ENCODE measurements at places on chromosomes 1 and 21.
A peak's percentile ranks its signal among the peaks of the same experiment; 100 is the strongest.

- DNase-seq, result no peak
These were observed 6.6 kb downstream of the LRRC47 start for GRCh38 chr1:3789421-3790300.

- DNase-seq, result no peak
These were observed 224.9 kb downstream of the CENPF start for GRCh38 chr1:214827883-214828282.

- DNase-seq, result no peak
These were observed 128.9 kb upstream of the ADAR start for GRCh38 chr1:154736841-154737240.

GRCh38 chr1:30883389-30884172 lies 25.0 kb downstream of the SDC3 start:
- DNase-seq, result no peak

GRCh38 chr1:18134324-18135046 lies 26.9 kb downstream of the IGSF21 start:
- DNase-seq, result no peak

- DNase-seq, result no peak
These were observed 97.8 kb upstream of the PDE4B start for GRCh38 chr1:65694933-65695332.

GRCh38 chr1:8625491-8625890 lies 191.9 kb downstream of the RERE start:
- DNase-seq, result no peak

GRCh38 chr1:159838715-159839114 lies 12.0 kb downstream of the SLAMF8 start:
- no peak for DNase-seq

DNA sequence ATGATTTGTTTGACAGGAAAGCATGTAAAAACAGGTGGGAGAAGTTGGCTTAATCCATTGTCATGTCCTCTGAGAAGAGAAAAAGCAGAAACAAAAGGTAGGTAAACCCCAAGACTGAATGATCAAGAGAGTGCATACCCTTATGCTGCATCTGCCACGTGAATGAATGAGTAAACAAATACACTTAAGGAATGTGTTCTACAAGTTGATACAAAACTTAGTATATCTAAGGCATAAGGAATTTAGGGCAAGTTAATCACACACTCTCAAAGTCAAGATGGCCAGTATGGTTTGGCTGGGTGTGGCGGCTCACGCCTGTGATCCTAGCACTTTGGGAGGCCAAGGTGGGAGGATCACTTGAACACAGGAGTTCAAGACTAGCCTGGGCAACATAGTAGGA lies 34.2 kb downstream of the HMCN1 start:
- no peak for DNase-seq

- no peak for DNase-seq
These were observed 98.6 kb upstream of the LPGAT1 start for GRCh38 chr1:211928993-211929637.

DNA sequence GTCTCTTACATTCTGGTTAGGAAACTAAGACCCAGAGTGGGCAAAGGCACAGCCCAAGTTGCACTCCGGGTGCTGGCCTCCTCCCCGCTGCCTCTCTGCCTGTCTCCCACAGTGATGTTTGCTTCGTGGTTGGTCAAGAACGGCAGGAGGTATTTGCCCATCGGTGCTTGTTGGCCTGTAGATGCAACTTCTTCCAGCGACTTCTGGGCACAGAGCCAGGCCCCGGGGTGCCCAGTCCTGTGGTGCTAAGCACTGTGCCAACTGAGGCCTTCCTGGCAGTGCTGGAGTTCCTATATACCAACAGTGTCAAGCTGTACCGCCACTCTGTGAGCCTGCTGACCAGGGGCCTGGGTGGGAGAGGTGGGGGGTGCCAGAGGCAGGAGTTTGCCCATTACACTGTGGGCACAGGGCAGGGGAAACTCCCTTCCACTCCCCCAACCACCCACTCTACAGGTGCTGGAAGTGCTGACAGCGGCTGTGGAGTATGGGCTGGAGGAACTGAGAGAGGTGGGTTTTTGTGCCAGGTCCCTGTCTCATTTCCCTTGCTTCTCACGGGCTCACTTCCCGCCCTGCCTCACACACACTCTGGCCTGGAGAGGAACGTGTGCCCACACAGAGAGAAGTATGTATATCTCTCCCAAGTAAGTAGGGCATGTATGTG lies 1.9 kb downstream of the BTBD19 start:
- DNase-seq, result no peak

GRCh38 chr1:87100271-87100670 lies 185.8 kb downstream of the HS2ST1 start:
- DNase-seq, result no peak

DNA sequence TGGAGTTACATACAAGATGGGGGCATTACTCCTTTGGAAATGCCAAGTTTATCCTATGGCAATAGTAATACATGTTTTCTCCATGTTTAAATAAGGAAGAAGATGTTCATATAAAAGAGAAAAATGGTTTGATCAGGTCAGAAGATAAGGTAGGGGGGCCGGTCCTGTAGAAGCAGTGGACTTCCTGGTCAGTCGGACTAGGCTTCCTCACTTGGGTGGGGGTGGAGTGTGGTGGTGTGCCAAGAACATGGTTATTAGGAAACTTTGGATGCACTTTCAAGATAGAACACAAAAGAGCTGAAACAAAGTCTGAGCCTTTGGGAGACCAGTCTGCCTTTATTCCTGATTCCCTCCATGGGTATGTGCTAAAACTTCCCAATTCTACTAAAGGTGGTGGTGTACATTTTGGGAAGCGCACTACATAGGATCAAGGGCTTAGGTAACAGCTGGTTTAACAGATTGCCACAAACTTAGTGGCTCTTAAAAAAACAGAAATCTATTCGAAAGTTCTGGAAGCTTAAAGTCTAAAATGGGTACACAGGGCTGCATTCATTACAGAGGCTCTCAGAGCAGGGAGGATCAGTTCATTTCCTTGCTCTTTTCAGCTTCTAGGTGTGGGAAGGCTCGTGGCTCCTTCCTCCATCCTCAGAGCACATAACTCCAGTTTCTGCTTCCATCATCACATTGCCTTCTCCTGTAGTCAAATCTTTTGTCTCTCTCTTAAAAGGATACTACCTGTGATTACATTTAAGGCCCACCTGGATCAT lies 64.6 kb downstream of the KDM1A start:
- no peak for DNase-seq

- no peak for DNase-seq
These were observed 201.4 kb upstream of the SGIP1 start for GRCh38 chr1:66332548-66332901.

DNA sequence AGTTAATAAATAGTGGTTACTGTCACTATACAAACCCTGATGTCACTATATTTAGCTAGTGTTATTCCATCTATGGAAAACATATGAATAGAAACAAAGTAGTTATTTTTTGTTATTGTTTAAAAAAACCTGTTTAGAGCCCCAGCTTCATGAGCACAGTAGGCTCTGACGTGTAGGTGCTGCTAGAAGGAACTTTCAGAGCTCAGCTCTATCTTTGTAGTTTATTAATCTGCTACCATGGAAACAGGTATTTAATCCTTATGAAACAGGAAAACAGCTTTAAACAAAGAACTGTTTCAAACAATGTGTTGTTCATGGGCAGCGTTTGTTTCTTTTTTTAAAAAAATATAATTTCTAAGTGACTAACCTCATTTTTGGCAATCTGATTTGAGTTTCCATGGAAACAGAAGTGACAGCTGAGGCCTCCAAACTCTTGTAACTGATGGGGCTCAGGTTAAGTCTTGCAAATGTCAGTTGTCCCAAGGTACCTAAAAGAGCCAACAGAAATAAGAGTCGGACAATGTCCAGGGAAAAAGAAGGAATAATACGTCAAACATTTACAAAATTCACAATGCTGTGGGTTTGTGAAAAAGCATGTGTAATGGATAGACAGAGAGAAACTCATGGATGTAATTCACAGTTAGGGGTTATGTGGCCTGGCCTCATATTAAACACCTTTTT lies 162.0 kb upstream of the C21orf91 start:
- DNase-seq, result no peak

DNA sequence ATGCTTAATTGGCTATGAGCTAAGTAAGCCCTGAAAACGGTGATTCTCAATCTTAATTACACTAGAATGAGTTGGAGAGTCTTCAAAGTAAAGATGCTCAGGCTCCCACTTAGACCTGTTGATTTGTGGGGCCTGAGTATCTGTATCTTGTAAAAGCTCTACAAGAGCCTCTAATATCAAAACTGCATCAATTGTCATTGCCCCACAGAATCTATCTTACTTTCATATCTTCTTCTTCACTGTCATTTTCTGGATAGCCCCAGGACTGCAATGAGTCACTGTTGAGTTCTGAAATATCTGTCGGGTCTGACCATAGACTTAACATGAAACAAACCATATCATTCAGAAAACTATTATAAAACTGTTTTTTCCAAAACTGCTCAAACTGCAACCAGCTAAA lies 102.8 kb upstream of the SERTAD4 start:
- DNase-seq, result no peak

- no peak for DNase-seq
These were observed 8.6 kb downstream of the ZBTB37 start for GRCh38 chr1:173876732-173877131.

GRCh38 chr1:240649733-240650721 lies 38.1 kb upstream of the GREM2 start:
- DNase-seq, result no peak

GRCh38 chr1:117017648-117018047 lies 16.1 kb downstream of the CD101 start:
- no peak for DNase-seq

DNA sequence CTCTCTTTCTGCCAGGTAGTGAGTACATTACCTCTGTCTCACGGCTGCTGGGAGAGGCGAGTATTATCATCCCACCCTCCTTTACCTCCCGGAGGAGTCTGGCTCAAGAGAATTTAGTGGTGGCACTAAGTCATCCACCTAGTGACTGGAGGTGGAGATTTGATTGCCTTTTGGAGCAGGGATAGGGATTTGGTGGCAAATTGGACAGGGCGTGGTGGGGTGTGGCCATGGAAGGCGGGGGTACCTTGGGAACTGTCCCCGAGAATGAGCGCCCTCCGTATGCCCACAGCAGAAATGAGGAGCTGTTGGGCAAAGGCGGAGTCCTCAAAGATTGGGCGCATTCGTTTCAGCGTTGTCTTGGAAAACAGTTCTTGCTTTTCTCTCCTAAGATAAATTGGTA lies 32.1 kb upstream of the HMGN1 start:
- DNase-seq, result no peak

DNA sequence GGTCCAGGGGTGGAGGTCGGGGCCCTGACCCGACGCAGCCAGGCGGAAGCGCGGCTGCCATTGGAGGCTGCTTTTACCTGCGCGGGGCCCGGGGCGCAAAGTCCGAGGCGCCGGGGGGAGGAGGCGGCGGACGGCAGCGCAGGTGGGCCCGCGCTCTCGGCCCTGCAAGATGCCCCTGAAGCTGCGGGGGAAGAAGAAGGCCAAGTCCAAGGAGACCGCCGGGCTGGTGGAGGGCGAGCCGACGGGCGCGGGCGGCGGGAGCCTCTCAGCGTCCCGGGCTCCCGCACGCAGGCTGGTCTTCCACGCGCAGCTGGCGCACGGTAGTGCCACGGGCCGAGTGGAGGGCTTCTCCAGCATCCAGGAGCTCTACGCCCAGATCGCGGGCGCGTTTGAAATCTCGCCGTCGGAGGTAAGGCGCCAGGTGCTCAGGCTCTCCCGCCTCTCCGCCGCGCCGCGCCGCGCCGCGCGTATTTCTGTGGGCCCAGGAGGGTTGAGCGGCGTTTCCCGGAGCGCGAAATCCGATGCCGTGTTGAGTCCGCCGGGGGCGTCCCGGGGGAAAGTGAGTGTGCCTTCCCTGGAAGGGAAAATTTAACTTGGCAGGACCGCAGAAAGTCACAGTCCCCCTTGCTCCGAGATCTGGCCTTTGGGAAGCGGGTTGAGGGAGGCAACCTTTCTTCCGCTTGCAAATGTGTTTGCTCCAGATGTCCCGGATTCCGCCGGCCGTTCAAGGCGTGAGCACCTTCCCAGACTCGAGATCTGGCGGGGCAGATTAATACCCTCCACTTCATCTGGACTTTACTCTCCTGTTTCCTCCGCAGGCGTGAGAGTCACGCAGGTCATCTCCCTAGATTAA lies at the start of gene GIPC2:
GIPC2 (plus strand) TSS at position 41 of the 853 bp plus-strand sequence; CDS start at position 170, 129 bp downstream.
- peak; percentile 18 for DNase-seq

- DNase-seq, result no peak
These were observed 37.2 kb downstream of the NUP210L start for GRCh38 chr1:154117642-154118041.

GRCh38 chr1:13583966-13584791 lies 547 bp downstream of the PDPN start:
- DNase-seq, result peak; percentile 53

- no peak for DNase-seq
These were observed 28.8 kb upstream of the PTGFRN start for GRCh38 chr1:116880917-116881316.

GRCh38 chr1:204647114-204647804 lies 38.3 kb downstream of the LRRN2 start:
- peak; percentile 39 for DNase-seq

GRCh38 chr1:206687251-206687914 lies 2.7 kb downstream of the MAPKAPK2 start:
- no peak for DNase-seq

DNA sequence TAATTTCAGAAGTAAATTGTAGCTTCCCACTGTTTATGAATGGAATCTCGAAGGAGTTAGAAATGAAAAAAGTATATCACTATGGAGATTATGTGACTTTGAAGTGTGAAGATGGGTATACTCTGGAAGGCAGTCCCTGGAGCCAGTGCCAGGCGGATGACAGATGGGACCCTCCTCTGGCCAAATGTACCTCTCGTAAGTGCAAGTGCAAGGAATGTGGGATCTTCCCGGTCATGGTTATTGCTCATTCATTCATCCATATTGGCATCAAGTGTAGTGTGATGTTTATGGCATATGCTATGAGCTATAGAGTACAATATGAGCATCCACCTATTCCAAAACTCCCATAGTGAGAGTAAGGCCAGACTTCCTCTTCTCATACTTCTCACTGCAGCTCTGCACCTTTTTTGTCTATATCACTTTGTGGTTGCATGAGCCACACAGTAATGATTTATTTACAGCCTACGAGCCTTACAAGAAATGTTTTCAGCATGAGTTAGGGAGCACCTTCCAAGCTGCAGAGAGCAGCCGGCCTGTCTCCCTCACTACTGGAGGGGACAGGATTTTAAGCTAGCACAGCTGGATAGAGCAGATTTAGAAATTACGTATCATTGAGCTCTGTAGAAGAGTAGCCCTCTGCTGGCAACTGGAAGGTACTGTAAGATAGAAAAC lies 24.9 kb upstream of the CR1L start:
- peak; percentile 23 for DNase-seq
